ENCODE measurements at places on chromosomes 7 and 10.

- DNase-seq: no peak
Measured at GRCh38 chr10:124636271-124636995, 107.7 kb downstream of the FAM53B start.

DNA sequence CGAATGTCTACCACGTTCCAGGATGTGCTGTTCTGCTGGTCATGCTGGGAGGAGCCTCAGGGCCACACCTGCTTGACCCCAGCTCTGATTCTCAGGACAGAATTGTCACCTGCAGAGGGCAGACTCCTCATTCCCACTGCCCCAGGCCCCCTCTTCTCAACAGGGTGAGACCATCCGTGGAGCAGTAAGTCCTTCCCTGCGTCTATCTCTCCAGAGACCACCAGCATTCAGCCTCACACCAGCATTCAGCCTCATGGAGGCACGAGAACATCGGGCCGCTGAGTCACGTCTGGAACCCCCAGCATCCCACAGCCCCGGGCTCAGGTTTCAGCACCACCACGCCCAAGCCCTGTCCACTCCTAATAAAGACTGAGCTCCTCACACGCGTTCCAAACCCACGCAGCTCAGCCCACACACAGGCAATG is 273.4 kb downstream of the DIP2C start:
- DNase-seq: no peak

DNA sequence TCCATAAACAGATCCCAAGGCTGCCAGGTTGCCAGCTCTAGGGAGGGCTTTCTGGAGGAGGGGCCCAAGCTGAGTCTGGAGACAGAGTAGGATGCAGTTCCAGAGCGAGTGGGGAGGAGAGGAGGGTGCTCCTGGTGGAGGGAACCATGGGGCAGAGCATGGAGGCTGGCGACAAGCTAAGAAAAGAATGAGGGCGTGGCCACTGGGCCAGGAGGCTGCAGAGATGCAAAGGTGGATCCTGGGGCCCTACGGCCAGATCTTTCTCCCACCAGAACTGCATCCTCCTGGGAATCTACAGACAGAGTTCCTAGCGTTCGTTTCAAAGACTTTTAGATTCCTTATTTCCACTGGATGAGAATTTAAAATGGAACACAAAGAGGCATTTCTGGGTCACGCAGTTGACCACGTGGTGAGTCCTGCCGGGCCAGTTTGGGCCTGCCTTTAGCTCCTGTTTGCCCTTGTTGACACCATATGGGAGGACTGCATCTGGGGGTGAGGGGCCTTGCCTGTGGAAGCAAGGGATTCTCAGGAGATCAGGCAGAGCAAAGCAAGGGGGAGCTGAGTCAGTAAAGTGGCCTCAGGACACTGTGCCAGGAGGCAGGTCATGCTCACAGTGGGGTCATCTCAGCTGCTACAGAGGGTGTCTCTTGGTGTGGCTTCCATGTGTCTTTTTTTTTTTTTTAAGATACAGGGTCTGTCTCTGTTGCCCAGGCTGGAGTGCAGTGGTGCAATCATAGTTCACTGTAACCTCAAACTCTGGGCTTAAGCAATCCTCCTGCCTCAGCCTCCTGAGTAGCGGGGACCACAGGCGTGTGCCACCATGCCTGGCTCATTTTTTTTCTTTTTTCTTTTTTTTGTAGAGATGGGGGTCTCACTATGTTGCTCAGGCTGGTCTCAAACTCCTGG is 137.8 kb downstream of the SH3PXD2A start:
- no peak for DNase-seq

GRCh38 chr10:130479146-130479545 is 343.0 kb downstream of the GLRX3 start:
- no peak for DNase-seq

DNA sequence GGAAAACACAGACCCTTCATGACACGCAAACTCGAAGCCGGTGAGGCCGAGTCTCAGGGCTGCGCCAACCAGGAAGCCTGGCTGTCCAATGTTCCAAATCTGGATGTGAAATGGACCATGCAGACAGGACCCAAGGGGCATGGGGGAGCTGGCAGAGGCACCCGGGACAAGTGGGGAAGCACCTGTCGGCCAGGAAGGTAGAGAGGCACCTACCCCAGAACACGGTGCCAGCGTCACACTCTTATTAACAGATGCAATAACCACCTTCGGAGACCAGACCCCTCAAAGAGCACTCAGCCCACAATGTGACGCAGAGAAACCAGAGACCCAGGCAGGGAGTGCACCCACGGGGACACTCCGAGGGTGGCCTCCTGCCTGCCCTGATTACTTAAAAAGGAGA is 88.3 kb upstream of the PDGFA start:
- DNase-seq: no peak

DNA sequence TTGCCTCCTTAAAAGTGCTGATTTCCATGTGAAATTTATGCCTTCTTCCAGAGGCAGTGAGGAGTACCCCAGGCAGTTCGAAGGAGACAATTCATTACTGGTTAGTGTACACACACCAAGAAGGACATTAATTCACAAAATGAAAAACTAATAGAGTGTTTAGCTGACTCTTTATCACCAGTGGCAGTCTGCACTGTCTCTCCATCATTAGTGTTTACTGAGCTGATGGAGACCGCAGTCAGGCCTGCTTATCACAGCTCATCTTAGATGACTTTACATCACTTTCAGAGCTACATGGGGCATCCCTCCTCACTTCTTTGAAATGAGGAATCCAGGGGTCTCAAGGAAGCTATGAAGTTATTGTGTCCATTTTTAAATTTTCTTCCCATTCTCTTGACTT is 155.5 kb upstream of the LRGUK start:
- DNase-seq: no peak

DNA sequence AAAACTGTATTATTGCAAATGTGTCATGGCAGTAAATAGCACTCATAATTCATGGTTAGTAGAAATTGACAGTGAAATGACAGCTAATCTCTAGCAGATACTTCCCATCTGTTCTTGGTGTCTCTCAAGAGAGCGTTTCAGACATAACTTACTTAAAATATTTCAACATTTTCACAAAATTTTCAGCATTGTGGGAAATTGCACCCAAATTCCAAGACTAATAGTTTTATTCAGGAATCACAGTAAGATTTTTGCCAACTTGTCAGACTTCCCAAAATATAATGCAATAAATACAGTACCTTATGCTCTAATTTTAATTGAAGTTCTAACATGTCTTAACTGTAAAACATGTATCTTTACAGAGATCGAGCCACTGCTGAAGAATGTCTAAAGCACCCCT is 41.2 kb downstream of the STK17A start:
- DNase-seq: no peak

- DNase-seq: no peak
Measured at GRCh38 chr10:71648933-71649320, 70.7 kb downstream of the C10orf105 start.

GRCh38 chr7:974820-975681 is at the start of gene COX19:
Gene COX19, minus strand, starts transcription at chr7:975549. Its CDS starts 40 bp downstream, at chr7:975509.
- DNase-seq: no peak
